Glutamatergic neuron (in vitro differentiated cells): ENCODE measurements at places on chromosomes 13 and 19. TPM values are rescaled to one million over a fixed set of nuclear protein-coding genes. Genes with fewer than 3 reads are reported as not detected.
A peak's percentile ranks its signal among the peaks of the same experiment; 100 is the strongest.

The C2CD4C gene
- 9.6 TPM for total RNA-seq

- DNase-seq, result no peak
Measured at GRCh38 chr19:48418317-48419064, 25.0 kb downstream of the GRIN2D start.

DNA sequence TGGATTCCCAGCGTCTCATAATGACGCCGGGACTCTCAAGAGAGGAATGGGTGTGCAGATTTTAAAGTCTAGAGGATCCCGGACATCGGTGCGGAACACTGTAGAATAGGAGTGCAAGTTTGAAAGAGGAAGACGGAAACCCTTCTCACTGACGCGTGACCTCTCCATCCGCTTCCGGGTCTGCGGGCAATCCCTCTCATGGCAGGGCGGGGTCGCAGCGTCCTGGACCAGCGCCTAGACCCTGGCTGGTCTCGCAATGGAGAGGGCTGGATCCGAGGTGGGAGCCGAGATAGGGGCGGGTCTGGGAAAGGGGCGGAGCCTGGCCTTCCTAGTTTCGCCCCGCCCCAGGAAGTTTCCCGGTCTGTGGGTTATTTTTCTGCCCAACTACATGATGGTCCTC, 4.6 kb upstream of the ZNF845 start:
- no peak for DNase-seq

- no peak for DNase-seq
Measured at GRCh38 chr13:112744168-112745021, 54.6 kb downstream of the ATP11A start.

The TDRD12 gene
- not detected for total RNA-seq

GRCh38 chr19:17681505-17682125, 6.5 kb downstream of the UNC13A start:
- DNase-seq, result peak; percentile 60

- DNase-seq, result no peak
Measured at GRCh38 chr13:93789058-93789457, 562.5 kb downstream of the GPC6 start.

DNA sequence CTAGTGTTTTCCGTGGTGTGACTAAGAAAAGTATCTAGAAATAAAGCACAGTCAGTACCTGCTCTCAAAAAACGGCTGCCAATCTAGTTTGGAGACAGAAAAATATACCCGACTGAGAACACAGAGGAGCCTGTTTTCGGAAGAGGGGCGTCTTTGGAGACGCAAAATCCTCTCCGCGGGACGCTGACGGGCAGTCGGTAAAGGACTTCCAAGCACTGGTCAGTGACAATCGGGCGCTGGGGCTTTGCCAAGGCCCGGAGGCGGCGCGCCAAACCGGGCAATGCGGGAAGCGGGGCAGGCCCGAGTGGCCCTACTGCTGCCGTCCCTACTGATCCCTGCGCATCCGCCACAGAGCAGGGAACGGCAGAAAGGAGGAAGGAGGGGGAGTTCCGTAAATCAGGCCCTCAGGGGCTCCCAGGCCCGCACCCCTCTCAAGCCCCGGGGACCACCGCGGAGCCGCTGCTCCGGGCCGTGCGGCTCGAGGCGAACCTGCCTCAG, 588 bp upstream of the DPY19L3 start:
- DNase-seq, result peak; percentile 58

The ZNF578 gene
- 4.1 TPM for total RNA-seq

DNA sequence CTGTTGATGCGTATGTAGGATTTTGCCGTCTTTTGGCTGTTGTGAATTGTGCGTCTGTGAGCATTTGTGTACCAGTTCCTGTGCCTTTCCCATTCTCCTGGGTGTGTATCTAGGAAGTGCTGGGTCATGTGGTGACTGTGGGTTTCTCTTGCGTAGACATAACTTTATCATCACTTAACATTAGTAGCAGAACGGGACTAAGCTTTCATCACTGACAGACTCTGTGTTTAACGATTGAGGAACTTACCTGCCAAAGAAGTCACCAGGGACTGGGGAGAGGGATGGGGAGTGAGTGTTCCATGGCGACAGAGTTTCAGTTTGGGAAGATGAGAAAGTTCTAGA, 15.0 kb downstream of the FZR1 start:
- DNase-seq, result no peak

DNA sequence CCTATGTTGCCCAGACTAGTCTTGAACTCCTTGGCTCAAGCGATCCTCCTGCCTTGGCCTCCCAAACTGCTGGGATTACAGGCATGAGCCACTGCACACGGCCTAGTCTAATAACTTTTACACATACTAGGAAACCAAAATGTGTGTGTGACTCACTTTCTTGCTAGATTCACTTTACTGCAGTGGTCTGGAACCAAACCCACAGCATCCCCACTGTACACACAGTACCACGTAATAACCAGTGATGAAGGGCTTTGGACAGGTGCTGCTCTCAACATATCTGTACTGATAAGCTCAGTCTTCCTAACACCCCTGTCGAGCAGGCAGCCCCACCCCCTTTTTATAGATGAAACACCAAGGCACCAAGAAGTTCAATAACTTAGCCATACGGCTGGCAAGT, 5.1 kb downstream of the DNMT1 start:
- DNase-seq, result no peak

GRCh38 chr19:1873524-1874473, 10.4 kb upstream of the KLF16 start:
- no peak for DNase-seq

DNA sequence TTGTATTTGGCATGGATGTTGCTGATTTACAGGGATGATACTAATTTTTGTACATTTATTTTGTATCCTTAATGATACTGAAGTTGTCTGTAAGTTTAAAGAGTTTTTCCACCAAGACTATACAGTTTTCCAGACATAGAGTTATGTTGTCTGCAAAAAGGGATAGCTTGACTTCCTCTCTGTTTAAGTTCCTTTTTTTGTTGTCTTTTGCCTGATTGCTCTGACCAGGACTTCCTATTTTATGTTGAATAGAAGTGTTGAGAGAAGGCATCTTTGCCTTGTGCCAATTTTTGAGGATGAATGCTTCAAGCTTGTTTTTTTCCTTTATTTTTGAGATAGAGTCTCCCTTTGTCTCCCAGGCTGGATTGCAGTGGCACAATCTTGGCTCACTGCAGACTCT, 36.8 kb upstream of the ZNF681 start:
- DNase-seq, result no peak

DNA sequence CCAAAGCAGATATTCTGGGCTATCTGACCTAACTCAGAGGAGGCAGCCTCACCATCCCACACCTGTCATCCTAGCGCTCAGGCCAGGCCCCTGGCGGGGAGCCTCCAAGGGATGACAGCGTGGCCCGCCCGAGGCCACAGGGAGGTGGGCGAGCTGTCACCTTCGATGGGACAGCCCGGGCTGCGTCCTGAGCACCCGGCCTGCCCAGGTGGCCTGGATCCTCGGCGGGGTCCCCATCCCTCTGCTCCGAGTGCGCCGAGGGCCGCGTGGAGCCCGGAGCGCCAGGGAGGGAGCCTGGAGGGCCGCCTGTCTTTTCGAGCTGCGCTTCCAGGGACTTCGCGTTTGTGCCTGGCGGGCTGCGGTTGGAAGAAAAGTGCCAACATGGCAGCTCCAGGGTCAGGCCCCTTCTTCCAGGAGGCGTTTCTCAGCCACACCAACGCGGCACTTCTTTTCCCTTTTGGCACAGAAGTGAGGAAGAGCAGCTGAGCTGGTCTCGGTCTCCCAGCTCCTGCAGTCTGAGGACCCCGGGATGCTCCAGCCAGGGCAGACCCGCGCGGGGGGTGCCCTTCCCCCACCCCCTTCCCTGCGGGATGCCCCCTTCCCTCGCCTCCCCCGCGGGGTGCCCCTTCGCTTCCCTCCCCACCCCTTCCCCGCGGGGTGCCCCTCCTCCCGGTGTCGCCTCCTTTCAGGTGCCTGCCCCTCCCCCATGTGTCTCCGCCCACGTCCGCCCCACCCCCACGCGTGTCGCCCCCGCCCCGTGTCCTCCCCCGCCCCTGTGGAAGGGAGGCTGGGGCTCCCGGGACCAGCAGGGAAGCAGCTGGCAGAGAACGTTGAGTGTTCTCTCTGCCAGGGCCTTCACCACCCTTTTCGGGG, 42.3 kb downstream of the GJA3 start:
- peak; percentile 43 for DNase-seq

- no peak for DNase-seq
Measured at GRCh38 chr13:25330541-25330940, 29.1 kb downstream of the NUP58 start.

The ATP12A gene
- total RNA-seq, result not detected

GRCh38 chr13:75635828-75636435, at the start of gene LMO7:
LMO7 (plus strand) TSS chr13:75636330; CDS start chr13:75636658, 328 bp downstream.
- DNase-seq, result peak; percentile 43

- DNase-seq, result no peak
Measured at GRCh38 chr19:2629491-2630351, 72.8 kb downstream of the GNG7 start.

- no peak for DNase-seq
Measured at GRCh38 chr13:32199168-32199567, 116.0 kb downstream of the ZAR1L start.
